NCI-H1436 (cell line): ENCODE measurements at places on chromosomes 1 and 21.

GRCh38 chr1:178277793-178278530 is 184.1 kb downstream of the RASAL2 start:
- DNase-seq: no peak

DNA sequence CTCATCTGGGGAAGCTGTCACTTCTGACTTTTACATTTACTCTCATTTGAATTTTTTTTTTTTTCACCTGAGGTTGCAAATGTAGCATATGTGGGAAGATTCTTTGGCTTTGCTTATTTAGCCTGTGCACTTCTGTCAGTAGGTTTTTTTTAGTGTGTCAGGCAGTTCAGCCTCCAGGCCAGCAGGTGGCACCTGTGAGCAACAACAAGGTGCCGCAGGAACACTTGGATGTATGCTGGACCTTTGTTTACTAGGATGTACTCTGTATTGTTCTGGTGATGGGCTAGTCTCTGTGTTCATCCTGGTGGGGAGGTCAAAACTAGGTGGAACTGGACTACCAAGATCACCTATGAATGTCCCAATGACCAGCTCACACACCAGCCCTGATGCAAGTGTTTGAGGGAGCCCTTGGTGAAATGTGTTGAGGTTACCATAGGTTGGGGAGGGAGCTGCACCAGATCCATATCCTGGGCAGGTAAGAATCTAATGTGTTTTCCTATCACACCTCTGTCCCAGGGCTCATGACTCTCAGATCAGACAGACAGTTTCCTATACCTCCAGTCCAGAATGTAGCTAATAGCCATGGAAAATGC is 618.2 kb downstream of the BRINP3 start:
- DNase-seq: no peak

DNA sequence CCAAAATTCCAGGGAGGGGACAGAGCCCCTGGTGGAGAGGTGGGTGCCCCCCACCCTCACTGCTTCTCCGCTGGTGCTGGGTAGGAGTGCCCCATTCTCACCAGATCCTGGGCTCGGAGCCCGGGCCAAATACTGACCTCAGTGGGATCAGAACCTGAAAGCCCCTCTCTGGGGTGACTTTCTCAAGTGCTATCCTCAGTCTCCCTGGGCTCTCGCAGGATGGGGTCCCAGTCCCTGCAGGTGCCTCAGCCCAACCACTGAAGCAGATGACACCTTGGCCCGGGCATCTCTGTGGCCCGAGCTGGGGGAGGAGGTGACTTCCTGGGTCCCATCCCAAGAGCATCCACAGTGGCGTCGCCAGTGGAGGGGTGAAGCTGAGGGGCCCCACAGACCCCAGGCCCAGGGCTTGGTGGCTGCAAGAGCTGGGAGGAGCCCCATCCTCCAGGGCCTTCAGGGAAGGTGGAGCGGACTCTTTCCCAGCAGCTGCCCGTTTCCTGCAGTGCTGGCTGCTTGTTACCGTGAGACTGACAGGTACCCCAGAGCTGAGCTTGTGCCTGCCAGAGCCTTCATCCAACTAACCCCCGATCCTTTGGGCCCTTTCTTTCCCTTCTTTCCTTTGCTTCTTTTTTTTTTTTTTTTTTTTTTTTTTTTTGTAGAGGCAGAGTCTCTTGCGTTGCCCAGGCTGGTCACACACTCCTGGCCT is 3.9 kb upstream of the FNDC10 start:
- DNase-seq: no peak

DNA sequence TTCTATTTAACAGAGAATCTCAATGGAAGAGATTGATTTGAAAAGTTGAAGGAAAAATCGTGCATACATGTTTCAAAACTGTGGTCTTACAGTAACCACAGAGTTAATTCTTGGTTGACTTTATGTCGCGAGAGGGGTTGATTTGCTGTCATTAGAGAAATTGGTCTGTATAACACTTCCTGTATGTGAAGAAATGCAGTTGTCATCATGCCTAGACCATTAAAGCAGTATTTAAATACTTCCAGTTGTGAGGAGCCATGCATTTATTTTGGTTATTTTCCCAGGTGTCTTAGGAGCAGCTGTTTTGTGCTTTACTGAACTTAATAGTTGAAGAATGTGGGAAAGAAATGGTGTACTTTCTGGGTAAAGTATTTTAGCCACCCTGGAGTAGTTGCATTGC is 76.2 kb downstream of the NFIA start:
- no peak for DNase-seq

DNA sequence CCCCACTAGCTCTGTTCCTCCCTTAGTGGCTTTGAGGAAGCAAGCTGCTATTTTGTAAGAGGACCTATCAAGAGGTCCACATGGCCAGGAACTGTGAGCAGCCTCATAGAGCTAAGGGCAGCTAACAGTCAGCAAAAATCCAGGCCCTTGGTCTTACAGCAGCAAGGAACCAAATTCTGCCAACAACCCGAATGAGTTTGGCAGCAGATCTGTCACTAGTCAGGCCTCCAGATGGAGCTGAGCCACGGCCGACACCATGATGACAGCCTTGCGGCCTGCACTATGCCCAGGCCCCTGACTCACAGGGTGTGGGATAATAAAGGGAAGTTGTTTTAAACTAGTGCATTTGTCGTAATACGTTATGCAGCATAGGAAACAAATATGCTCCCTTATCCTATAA is 28.0 kb upstream of the H3-3A start:
- no peak for DNase-seq
